CD4-positive, alpha-beta T cell treated with Interleukin-21 for 1 hour (primary cell): ENCODE measurements at places on chromosomes 4 and X.

GRCh38 chrX:39835776-39836175 is 262.0 kb downstream of the BCOR start:
- no peak for DNase-seq

GRCh38 chr4:173526027-173526482 is 4.0 kb downstream of the HAND2 start:
- DNase-seq, result no peak

DNA sequence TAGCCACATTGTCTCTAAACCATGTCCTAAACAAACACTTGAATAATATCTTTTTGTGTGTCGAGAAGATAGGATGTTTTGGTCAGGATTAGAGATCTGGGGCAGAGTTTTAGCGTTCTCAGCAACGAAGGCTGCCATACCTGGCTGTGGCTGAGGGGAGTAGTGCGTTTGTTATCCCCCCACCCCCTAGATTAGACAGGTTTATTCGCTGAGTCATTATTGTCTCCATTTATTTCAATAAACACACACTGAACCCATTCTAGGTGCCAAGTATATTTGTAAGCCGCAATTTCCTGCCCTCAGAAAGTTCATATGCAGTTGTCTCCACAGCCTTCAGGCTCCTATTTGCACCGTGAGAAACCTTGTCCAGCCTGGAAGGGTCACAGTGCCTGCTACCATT is 1684.8 kb upstream of the TENM3 start:
- DNase-seq, result no peak

GRCh38 chrX:46407036-46407752 is 138.0 kb downstream of the ZNF674 start:
- DNase-seq, result no peak

- DNase-seq, result no peak
Observed at GRCh38 chr4:89468602-89469001, 161.0 kb upstream of the GPRIN3 start.

DNA sequence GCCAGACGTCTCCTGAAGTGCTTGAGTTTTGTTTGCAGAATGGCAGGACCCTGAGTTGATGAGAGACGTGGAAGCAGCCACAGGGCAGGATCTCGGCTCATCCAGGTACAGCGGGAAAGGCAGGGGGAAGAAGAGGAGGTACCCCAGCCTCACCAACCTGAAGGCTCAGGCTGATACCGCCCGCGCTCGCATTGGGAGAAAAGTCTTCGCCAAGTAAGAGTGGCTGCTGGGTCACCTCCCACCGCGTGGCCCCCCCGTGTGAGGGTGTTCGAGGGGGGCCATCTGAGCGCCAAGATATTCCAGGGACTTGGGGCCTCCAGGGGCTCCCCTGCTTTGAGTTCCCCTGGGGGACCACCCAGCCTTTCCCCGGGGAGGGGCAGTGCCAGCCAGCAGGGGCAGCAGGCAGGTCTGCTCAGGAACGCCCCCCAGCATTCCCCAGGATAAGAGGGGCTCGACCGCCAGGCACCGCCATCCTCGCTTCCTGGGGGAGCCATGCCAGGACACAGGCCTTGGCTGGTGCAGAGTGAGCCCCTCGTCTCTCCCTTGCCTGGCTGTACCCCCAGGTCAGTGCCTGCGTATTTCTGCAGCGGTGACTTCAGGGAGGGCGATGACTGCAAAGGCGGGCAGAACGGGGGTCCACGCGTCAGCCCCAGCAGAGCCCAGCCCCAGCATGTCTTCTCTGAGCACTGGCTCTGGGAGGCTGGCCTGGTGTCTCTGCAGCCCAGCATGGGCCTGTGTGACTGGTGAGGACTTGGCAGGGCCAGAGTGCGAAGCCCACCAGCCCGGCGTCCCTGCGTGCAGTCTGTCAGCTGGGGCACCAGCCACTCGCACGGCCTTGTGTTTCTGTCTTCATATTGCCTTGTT is 22.3 kb downstream of the NKX1-1 start:
- DNase-seq, result no peak

DNA sequence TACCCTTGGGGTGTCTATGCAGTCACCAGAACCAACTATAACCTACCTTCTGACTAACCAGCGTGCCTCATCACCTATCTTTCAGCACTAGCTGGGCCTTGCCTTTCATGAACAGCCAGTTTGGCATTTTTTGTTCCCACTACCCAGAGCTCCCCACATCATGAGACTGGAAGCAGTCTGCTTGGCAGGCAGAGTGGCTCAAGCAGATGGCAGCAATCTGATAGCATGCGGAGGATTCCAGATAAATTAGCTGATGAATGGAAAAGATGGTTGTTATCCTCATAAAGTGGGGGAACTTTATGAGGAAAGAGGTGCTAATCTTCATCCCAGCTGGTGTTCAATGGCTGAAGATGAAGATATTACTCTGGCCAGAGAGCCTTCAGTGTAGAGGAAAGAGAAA is 243.2 kb upstream of the EDA2R start:
- no peak for DNase-seq

DNA sequence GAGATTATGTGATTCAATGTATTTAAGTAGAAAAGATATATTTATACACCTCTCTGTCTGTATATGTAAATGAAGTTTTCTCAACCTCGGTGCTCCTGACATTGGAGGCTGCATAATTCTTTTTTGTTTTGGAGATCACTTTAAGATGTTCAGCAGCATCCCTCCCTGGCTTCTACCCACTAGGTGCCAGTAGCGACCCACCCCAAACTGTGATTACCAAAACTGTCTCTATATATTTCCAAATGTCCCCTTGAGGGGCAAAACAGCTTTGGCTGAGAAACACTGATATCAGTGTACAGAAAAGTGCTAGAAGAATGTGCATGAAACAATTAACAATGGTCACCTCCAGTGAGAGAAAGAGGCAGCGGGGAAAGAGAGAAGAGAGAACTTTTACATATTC is 51.2 kb downstream of the DCX start:
- DNase-seq, result no peak

DNA sequence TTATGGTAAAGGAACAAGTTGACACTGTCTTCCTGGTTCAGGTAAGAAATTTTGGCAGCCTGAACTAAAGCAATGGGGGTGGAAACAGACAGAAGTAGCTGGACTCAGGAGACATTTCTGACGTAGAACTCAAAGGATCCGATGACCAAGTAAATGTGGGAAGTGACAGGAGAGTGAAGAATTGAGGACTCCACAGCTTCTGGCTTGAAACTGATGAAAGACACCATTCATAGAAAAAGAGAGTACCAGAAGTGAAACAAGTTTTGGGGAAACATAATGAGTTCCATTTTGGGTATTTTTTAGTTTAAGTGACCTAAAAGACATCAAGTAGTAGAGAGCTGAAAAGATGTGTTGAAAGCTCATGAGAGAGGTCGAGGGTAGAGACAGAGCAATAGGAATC is 5.7 kb downstream of the FAM120C start:
- no peak for DNase-seq

DNA sequence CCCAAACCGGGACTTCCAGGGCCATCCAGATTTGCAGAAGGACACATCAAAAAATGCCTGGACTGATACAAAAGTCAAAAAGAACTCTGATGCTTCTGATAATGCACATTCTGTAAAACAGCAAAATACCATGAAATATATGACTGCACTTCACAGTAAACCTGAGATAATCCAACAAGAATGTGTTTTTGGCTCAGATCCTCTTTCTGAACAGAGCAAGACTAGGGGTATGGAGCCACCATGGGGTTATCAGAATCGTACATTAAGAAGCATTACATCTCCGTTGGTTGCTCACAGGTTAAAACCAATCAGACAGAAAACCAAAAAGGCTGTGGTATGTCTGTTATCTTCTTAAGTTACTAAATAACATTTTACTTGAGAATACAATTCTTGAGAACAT is 9.2 kb downstream of the PLK4 start:
- DNase-seq, result no peak

- no peak for DNase-seq
Observed at GRCh38 chr4:67394879-67395278, 150.4 kb downstream of the CENPC start.

- no peak for DNase-seq
Observed at GRCh38 chr4:16450724-16451123, 224.5 kb upstream of the TAPT1 start.

GRCh38 chr4:129353490-129353889 is 257.5 kb downstream of the C4orf33 start:
- no peak for DNase-seq

- DNase-seq, result peak; percentile 35
Observed at GRCh38 chrX:18377796-18378195, 23.3 kb upstream of the SCML2 start.

DNA sequence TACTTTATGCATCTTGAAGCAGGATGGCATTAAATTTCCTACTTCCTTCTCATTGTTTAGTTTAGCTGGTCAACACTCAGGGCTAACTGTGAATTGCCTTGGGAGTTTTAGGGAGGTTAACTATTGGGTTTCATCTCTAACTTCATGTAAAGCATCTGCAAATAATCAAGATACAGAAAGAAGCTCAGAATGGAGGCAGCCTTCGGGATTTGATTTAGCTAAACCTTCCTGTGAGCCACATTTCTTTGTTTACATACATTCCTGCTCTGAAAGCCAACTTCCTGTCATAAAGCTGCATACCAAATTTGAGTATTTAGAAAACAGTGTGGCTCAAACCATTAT is 131.7 kb upstream of the PCDH18 start:
- DNase-seq, result no peak
